Stomach (tissue), 19 donors: ENCODE measurements at places on chromosomes 4 and X. TPM values are rescaled to one million over a fixed set of nuclear protein-coding genes. Genes with fewer than 3 reads are reported as not detected.

HPF1 gene
- total RNA-seq = 0.58 TPM

ODAPH gene
- total RNA-seq = not detected

STAG2 gene
- 175 TPM for total RNA-seq

DNA sequence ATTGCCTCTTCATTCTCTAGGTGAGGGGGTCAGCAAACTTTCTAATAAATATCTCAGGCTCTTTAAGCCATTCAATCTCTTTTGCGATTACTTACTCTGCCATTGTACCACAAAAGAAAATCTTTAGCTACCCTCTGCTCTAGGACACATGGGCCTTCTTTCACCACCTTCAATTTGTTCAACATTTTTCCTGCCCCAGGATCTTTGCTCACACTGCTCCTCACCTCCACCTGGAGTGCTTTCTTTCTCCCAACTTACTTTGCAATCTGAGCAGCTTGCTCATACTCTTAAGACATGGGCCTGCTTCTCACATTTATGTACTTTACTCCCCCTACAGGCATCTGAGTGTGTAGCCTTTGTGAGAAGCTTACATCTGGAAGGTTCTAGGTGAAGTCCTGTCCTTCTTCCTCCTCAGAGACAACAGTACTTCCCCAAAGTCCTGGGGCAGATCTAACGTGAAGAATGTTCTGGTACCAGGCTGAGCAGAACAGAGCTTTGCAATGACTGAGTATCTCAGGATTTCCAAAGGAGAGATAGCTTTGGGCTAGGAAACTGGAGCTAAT, 55.0 kb upstream of the PRDM5 start:
- DNase-seq = peak; percentile 48

CT45A10 gene
- not detected for total RNA-seq

- DNase-seq = no peak
Observed at GRCh38 chr4:75920327-75920726, 18.1 kb upstream of the PPEF2 start.

VCX3B gene
- not detected for total RNA-seq

- DNase-seq = no peak
Observed at GRCh38 chrX:96979766-96980165, 96.1 kb downstream of the RPA4 start.

DNA sequence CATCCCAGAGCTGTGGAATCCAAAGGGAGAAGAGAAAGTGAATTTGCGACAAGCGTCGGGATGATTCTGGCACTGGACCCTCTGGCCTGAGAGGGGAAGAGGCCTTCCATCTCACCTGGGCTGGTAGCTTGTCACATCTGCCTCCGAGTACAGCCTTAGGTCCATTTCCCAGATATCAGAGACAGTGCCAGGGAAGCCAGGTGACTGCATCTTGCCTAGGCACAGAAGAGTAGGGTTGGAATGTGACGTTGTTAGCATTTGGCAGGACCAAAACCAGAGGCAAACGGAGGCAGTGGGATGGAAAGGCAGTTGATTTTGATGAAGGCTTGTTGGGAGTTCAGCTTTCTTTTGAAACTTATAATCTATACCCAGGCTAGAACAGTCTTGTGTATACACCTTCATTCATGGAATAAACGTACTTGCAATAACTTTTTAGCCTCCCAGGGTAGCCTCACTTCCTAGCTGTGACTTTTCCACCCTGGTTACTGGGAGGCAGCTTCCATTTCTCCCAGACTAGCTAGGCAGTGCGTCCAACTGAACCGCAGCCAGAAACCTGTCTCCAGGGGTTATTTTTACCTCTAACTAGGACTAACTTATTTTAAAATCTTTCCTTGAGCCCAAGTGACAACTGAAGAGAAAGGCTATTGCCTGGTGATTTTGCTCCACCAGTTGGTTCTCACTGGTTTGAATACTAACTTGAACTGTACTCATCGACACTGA, 5.9 kb downstream of the SOD3 start:
- no peak for DNase-seq

DNA sequence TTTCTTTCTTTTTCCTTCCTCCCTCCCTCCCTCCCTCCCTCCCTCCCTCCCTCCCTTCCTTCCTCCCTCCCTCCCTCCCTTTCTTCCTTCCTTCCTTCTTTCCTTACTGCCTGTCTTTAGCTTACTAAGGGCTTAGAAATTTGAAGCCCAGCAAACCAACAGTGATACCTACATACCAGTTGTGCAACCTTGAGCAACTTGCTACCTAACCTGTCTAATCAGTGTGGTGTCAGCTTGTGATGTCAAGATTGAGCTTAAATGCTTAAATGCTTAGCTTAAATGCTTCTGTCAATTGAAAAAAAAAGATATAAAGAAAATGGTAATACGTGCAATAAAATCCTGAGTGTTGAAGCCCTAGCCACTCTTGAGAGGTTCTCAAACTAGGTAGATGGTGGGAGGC, 728.6 kb downstream of the TRIML1 start:
- no peak for DNase-seq

EGFL6 gene
- 6.4 TPM for total RNA-seq

- DNase-seq = no peak
Observed at GRCh38 chr4:31620476-31620875, 900.3 kb downstream of the PCDH7 start.

GRCh38 chr4:7180938-7181337, 11.4 kb upstream of the SORCS2 start:
- DNase-seq = no peak

DNA sequence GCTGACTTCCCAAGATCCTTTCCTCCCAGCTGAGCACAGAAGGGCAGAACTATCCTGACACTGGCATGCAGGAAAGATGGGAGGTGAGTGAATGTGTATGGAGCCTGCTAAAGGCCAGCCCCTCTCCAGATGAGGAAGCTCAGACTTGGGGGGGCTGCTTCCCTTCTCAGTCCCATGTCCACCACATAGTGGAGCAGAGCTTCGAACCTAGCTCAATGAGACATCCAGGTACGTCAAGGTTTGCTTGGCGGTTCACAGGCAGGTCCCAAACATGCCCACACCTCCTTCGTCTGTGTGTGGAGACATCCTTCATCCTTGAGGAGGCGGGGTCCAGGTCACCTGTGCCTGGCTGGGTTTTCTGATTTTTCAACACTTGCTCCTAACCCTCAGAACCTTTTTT, 31.3 kb downstream of the ACSL1 start:
- no peak for DNase-seq

SOD3 gene
- total RNA-seq = 49.1 TPM

JADE3 gene
- 0.58 TPM for total RNA-seq

RGN gene
- total RNA-seq = 15.1 TPM

MAGEA2 gene
- not detected for total RNA-seq

DUX4 gene
- not detected for total RNA-seq

- no peak for DNase-seq
Observed at GRCh38 chr4:74190332-74190731, 32.4 kb downstream of the MTHFD2L start.

SHROOM4 gene
- 2.7 TPM for total RNA-seq

DNAAF6 gene
- total RNA-seq = not detected

MGARP gene
- total RNA-seq = not detected

DNA sequence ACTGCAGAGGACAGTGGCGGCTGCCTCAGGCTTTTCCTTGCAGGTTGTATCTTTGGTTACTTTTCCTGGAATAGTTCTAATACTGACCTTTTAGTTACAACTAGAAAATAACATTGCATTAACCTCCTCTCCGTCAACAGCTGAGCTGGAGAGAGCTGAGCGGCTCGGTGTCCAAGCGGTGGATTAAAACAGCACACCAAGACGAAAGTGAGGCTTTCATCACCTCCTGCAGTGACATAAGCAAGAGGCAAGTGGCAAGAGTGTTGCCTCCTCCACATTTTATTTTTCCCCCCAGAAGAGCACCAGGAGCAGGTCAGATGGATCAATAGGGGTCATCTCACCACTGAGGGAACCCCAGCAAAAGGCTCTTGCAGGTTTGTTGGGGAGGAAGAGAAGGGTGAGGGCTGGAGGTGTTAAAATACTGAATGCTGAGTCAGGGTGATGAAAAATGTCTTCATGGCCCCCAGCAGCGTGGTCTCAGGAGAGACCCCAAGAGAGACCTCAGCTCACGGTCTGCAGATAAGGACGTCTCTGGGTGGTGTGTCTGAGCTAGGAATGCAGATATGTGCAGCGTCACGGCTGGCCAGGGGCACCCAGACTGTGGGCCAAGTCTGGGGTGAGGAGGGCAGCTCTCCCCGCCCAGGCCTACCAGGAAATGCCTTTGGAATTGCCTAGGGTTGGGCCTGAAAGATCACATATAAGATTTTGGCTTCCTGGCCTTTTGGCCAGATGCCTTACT, 50.3 kb downstream of the CASP3 start:
- DNase-seq = peak; percentile 46

DNA sequence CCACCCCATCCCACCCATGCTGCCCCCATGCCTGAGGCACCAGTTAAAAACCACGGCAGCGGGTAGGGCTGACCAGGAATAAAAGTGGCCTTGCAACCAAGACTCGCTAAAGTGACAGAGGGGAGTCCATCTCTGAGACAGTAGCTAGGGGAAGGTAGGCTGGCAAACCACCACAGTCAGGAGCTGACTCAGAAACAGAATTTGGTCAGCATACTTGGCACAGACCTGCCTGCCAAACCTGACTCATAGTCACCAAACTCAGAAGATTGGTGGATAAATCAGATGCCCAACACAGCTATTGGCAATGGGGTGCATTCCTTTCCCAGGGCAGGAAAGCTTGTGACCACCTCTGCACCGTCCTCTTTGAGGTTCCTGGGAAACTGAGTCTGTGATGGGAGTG, 193.8 kb downstream of the BCOR start:
- no peak for DNase-seq
